Iris pigment epithelial cell (primary cell): ENCODE measurements at places on chromosomes 4 and X.

DNA sequence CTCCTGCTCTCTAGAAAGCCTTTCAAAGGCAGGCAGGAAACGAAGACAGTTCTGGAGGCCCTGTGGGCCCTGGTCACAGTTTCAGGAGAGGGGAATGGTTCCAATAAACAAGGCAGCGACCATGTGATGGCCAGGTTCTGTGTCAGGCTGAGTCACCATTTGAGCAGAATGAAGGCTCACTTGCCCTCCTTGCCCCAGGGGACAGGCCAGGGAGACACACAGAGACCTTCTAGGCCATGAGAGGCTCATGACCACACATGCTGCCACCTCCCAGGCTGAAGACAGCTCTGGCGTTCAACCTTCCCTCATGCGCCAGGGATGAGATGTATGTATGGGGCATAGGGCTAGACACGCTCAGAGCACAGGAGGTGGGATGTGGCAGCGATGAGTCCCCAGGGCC is 22.9 kb upstream of the TRIM2 start:
- DNase-seq: no peak

GRCh38 chrX:1480082-1480785 is 27.5 kb upstream of the ASMTL start:
- no peak for DNase-seq

DNA sequence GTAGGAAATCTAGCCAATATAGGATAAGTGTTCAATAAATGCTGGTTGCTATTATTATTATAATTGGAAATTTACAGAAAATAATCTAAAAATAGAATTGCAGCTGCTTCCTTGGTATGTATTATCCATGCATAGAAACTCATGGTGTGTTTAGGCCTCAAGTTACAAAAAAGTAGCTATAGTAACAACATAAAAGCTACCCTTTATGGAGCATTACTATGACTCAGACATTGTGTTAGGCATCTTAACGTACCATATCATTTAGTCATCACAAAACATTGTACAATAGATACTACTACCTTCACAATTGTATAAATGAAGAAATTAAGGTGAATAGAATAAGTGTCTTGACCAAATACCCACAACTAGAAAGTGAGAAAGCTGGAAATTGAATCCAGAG is 126.9 kb upstream of the NRK start:
- DNase-seq: peak; percentile 81

DNA sequence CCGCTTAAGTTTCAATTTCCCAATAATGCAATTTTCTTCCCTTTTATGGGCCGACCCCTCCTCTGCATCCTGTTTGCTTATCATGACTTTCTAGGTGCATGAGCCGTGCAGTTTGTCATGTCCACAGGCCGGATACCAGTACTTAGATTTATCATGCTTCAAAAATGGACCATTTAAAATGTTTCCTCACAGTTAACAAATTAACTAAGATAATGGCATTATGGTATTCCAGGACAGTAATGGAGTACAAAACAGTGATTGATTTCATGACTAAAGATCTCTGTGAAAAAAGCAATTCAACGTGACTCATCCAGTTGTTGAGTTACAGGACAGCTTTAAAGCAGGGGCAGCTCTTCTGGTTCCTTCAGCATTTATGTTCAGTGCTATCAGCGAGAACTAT is 23.0 kb downstream of the SNX25 start:
- DNase-seq: no peak

DNA sequence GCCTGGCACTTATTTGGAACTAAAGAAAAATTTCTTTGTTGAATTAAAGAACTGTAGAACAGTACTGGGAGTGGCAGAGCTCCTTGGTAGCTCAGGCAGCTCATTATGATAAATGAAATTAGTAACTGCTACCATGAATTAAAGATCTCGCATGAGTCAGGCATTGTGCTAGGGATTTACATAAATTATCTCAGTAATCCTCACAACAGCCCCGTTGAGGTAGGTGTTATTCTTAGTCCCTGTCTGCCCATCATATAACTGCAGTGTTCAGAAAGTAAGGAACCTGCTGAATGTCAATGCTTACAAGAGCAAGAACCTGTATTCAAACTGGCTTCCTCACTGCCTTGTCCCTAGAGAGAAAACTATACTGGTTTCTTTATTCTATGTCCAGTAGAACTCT is 108.3 kb downstream of the NLGN4X start:
- DNase-seq: no peak

DNA sequence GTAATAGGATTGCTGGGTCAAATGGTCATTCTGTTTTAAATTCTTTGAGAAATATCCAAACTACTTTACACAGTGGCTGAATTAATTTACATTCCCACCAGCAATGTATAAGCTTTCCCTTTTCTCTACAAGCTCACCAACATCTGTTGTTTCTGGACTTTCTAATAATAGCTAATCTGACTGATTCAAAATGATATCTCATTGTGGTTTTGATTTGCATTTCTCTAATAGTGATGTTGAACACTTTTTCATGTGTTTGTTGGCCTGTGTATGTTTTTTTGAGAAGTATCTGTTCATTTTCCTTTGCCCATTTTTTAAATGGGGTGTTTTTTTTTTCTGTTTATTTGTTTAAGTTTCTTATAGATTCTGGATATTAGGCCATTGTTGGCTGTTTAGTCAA is 659.0 kb upstream of the GNPDA2 start:
- no peak for DNase-seq

GRCh38 chr4:42945874-42946273 is 53.4 kb downstream of the GRXCR1 start:
- DNase-seq: no peak

GRCh38 chrX:109886122-109886761 is 116.7 kb upstream of the TMEM164 start:
- DNase-seq: peak; percentile 58

GRCh38 chr4:5955856-5956255 is 62.4 kb downstream of the C4orf50 start:
- no peak for DNase-seq

- DNase-seq: peak; percentile 85
These were observed 17.7 kb downstream of the ACSL1 start for GRCh38 chr4:184807797-184808712.

- no peak for DNase-seq
These were observed 47.8 kb downstream of the APELA start for GRCh38 chr4:164924670-164925238.

GRCh38 chr4:156959298-156959702 is 12.3 kb downstream of the PDGFC start:
- peak; percentile 86 for DNase-seq

DNA sequence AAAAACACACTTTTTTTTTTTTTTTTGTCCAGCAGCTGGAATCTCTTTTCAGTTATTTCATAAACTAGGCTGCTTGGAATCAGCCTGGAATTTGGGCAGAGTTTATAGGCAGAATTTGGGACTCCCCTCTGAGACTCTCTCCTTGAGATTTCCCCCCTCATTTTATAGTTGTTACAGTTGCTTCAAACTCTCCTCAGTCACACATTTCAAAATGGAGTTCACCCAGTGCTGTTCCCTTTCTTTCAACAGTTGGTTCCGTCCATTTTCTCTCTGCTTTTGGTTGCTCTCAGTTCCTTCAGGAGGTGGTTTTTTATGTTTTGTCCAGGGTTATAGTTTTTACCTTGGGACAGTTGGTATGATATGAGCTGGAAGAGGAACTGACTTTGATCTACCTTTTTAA is 27.5 kb downstream of the NSD2 start:
- DNase-seq: no peak

- no peak for DNase-seq
These were observed 106.1 kb upstream of the ATOH1 start for GRCh38 chr4:93722446-93722845.

DNA sequence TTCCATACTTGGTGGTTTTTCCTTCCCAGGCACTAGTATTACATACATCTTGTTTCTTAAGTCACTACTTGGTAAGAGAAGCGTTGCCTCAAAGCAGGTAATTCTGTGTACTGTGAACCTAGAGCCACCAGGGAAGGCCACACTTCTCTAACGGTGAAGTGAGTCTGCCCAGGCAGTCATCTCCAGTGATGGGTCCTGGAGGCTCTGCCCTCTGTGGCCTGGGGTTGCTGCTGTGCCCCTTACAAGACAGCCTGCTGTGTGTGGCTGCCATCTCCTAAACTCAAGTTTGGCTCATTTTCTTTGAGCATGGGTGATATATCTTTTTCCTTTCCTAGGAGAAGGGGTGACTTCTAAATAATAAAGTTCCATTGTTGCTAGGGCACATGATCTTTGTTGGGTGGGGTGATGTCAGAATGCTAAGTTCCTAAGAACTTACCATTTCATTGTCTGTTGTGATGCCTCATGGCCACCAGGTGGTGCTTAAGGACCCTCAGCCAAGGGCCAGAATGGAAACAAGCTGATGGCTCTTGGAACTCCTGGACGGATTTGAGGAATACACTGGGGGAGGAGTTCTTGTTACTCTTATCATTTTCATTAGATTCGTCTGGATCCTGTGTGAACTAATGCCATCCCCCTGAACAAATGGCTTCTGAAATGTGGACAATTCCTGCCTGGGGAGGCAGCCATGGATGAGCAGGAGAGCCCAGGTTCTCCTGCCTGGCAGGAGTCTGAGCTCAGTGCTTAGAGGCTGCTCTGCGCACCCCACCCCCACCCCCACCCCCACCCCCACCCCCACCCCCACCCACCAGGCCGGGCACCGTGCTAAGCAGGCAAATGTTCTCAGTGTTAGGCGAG is 41.1 kb upstream of the WDR1 start:
- peak; percentile 81 for DNase-seq

- DNase-seq: no peak
These were observed 62.4 kb upstream of the GABRQ start for GRCh38 chrX:152575331-152575730.
